Stimulated activated CD4-positive, alpha-beta T cell treated with anti-CD3 and anti-CD28 coated beads, Interleukin-2, amount 100 ng/mL, for 24 hours (primary cell): ENCODE measurements at places on chromosomes 6 and 20.

GRCh38 chr20:45779011-45779915 lies 12.4 kb downstream of the WFDC3 start:
- no peak for DNase-seq

DNA sequence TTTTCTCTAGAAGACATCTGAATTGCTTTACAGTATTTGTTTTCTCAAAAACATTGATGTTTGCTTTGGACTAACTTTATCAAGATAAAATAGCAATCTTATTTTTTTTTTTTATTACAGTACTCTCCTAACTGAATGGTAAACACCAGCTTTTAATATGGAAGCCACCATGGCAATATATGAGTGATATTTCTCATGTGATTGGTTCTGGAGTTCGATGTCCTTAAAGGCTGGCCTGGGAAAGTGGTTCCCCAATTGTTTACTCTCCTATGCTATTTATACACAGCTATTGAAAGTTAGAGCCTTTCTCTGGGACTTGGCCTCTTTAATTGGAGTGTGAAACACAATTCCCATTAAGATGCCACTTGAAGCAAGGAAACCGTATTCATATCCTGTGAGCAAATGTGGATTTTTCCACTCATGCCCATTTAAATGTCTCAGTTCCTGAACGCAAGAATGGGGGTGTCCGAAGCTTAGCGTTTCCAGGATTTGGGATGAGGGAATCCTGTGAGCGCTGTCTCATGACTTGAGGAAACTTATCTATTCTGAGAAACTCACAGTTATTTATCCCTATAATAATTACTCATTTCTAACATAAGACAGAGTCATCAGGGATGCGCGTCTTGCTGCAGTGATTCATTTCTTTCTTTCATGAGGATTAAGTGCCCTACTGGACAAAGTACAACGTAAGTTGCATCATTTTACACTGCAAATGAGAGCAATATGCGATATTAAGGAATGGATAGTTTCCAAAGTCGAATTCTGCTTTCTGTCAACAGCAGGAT lies 143.3 kb upstream of the PREP start:
- DNase-seq = no peak

DNA sequence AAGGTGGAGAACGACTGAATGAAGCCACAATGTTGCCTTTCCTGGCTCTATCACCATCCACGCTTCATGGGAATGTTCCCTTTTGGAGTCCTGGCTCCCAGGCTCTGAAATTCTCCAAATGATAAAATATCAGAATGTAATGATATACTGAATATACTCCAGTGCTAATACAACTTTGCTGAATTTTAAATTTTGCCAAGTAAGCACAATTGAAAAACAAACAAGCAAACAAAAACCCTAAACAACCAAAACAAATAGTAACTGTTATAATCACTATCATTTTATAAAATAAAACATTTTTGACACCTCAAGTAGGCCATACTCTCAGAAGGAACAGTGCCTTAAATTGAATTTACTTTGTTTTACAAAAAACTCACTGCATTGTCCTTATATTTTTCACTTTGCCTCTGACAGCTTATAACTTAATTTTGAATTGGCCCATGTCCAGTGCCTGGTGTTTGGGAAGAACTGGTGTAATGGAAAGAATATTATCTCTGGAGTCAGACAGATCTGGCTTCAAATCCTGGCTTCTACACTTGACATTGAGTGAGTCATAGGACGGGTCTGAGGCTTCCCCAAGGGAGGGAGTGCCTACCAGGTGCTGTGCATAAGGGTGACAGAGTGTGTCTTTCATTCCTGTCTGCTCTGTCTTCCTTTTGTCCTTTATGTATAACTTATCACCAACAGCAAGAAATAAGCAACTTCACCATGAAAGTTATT lies 698.3 kb downstream of the EPM2A start:
- DNase-seq = no peak

DNA sequence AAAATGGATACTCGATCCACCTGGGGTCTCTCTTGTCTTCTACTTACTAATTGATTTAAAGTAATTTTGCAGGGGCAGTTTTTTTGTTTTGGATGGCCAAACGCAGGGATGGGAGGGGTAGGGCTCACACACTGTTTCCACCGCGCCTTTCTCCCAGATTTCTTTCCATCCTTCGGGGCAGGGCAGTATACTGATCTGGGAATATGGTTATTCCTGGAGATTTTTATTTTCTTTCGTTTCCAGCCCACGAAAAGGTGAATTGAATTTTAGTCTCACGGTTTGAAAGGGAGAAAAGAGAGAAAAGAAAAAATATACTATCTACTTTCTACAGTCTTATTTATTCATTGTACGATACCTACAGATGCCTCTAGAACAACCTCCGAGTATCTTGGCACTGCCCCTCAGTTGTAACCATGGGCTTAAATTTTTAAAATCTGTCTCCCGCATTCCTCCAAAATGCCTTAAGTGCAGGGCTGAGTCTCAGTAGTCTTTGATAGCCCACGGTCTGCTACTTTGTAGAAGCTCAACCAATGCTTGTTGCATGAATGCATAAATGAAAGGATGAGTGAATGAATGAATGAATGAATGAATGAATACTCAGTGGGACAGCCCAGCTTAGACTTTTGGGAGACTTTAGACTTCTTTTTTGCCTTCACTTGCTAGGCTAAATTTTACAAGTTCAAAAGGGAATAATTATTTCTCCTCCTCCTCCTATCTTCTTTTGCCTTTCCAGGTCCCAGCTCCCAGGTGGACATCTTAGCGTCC lies 18.1 kb upstream of the TRIM27 start:
- no peak for DNase-seq

DNA sequence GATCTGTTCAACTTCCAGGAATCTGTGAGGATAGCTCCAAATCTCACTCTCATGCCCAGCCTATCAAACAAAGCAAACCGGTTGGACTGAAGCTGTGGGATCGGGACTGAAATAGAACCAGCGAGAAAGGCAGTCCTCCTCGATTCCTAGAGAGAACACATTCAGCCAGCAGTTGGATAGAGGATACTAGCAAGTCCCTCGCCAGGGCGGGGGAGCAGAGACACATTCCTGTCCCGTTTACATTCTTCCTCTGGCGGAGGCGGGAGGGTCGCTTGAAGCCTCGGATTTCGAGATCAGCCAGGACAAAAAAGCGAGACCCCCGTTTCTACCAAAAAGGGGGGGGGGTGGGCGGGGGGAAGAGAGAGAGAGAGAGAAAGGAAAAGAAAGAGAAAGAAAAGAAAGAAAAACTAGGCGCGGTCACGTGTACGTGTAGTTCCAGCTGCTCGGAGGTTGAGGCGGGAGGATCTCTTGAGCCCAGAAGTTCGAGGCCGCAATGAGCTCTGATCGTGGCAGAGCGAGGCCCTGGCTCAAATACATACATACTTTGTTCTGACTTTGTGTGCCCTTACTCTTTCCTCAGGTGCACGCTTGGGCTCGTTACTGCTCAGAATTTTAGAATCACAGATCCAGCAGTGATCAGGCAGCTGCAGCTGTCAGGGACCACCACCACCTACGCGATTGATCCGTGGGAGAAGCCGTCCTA lies 19.5 kb downstream of the ZNF311 start:
- DNase-seq = peak; percentile 24

DNA sequence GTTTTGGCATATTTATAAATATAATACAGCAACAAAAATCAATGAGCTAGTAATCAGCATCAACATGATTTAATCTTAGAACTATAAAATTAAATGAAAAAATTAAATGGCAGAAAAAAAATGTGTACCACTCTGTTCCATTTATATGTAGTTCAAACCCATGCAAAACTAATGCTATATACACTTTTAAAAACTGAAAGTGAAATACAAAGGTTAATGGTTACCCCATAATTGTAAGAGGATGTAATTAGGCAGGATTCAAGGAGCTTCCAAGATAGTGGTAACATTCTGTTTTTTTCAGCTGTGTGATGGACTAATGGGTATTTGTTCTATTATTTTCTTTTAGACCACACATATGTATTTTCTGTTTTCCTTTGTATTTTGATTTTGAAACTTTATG lies 492.1 kb downstream of the UTRN start:
- no peak for DNase-seq

DNA sequence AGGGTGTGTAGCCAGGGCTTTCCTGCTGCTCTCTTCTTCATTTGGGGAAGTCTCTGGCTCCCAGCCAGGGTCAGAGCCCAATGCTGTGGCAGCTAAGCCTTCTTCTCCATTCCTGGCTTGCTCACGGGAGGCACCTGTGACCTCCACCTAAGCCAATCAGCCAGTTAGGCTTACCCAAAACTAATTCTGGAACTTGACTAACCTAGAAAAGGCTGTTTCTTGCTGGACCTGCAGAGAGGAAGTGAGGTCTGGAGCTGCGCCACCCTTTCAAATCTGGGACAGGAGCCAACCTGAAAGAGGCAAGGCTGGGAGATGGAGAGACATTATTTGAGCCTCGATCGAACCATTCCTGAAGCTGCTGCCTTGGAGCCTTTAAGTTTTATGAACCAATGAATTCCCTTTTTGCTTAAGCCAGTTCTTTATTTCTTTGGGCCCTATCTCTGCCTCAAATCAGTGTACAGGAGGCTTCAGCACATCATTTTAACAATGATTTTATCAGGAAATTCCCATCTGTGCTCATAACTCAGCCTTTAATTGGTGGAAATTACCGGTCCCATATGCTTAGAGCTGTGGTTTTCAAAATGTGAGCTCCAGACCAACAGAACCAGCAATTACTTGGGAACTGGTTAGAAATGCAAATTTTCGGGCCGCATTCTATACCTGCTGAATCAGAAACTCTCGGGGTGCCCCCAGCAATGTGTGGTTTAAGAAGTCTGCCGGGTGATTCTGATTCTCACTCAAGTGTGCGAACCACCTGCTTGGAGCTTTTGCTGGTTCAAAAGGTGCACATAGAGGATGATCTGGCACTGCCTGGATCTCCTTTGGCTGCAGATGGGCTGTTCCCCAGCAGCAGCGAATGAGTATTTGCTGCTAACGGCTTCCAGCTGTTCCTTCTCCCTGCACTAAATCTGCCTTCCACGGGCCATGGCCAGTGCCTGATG lies 97.4 kb upstream of the RNF24 start:
- DNase-seq = no peak

DNA sequence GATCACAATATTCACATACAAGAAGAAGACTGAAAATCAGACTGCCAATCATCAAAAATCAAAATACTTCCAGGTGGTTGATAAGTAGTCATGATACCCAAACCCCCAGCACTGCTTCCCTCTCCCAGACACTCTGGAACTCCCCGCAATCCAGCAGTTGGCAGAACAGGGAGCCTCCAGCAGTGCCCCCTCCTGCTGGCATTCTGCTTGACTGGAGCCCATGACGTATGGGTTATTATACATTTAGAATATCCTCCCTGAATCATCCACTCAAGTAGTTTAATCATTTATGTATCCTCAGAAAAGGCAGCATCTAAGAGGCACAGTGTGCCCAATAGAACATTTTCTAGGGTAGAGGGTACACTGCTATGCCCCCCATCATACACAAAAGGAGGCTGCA lies 9.3 kb upstream of the OGFRL1 start:
- no peak for DNase-seq

DNA sequence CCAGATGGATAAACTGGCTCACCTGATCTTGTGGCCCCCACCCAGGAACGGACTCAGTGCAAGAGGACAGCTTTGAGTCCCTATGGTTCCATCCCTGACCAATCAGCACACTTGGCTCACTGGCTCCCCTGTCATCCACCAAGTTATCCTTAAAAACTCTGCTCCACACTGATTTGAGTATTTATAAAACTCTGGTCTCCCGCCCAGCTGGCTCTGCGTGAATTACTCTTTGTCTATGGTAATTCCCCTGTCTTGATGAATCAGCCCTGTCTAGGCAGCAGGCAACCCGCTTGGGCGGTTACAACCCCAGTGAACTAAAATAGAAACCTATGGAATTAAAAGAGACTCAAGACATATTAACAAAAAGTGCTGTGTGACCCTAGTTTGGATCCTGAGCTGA lies 38.1 kb upstream of the CD83 start:
- DNase-seq = peak; percentile 31

GRCh38 chr20:55205665-55206064 lies 730.3 kb downstream of the DOK5 start:
- DNase-seq = no peak
